ENCODE measurements at places on chromosomes 3 and 15.

DNA sequence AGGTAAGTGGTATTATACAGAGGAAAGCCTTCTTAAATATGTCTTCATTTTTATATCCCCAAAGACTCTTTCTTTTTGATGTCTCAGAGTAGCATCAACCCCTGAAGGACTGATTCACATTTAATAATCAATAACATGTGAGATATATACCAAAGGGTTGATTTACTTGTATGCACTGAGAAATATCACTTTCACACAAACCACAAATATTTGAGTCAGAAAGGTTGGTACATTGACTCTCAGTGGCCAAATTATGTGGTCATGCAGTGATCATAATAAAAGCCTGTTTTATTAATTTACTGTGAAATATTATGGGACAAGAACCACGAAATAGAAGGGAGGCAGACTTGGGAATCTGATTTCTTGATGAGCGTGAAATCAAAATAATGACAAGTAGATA lies 329.0 kb downstream of the GBE1 start:
- DNase-seq: no peak

DNA sequence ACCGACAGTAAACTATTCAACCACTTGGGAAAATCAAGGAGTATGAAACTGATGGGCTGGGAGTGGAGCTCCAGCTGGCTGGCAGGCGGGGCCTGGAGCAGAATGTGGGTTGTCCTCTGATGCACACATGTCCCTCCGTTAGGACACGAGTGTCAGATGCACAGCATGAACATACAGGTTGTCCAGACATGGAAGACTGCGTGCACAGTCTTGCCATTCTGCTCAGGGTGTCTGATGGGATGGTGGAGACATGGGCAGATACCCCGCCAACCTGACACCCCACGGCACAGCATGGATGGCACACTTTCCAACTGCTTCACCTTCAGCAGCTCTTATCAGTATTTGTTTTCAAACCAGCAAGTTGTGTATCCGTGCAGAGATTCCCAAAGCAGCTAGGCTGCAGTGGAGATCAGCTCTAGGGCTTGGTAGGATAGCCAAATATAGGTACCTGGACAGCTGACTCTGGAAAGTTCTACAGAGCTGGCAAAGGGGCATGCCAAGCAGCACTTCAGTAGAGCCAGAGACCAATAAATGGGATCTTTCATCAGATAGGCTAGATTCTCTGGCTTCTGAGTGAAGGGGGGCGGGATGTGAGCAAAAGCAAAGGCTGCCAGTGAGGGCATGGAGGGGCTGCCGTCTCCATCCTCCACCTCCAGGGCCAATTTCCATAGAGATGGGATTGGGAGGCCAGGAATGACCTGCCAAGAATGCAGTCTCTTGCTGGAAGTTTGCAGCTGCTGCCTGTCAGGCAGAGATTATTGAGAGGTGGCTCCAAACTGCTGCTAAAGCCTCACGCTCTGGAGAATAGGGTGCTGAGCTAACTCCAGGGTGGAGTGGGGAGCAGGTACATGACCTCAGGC lies 47.2 kb upstream of the KY start:
- DNase-seq: no peak

DNA sequence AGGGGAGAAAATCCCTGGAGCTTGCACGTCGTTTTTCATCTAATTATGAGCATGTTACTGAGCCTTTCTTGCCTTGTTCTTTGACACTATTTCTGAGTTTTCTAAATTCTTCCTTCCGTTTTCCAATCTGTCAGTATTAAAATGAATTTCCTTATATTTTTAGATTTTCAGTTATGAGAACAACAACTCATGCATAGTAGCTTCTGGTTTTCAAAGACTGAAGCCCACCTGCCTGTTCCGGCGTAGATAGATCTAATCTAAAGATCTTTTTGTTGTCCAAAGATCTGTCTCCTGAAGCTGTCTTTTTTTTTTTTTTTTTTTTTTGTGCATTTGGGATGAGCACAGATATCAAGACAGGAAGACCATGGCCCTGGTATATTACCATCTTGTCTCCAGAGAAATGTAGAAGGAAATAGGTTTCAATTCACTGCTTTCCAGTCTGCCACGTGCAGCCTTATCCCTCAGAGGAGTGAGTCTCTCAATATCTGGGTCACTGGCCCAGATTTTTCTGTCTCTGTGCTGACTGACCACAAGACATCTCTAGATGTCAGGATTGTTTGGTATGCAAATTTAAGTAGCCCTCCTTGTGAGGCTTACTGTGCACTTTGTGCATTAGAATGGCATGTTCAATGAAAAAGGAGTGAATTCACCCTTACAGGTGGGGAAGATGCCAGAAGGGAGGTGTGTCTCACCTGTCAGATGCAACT lies 222.3 kb upstream of the TMC3 start:
- DNase-seq: no peak

- DNase-seq: no peak
These were observed 108.0 kb downstream of the MFSD1 start for GRCh38 chr3:158909870-158910269.

- no peak for DNase-seq
These were observed 533.3 kb downstream of the NSUN3 start for GRCh38 chr3:94596141-94596540.

Measured in stimulated activated naive CD4-positive, alpha-beta T cell (primary cell).